Stimulated activated CD8-positive, alpha-beta memory T cell treated with anti-CD3 and anti-CD28 coated beads, Interleukin-4, amount 100 ng/mL, for 48 hours (primary cell): ENCODE measurements at places on chromosomes 16 and 17.

- peak; percentile 78 for DNase-seq
Measured at GRCh38 chr16:28990375-28991040, 5.7 kb downstream of the LAT start.

DNA sequence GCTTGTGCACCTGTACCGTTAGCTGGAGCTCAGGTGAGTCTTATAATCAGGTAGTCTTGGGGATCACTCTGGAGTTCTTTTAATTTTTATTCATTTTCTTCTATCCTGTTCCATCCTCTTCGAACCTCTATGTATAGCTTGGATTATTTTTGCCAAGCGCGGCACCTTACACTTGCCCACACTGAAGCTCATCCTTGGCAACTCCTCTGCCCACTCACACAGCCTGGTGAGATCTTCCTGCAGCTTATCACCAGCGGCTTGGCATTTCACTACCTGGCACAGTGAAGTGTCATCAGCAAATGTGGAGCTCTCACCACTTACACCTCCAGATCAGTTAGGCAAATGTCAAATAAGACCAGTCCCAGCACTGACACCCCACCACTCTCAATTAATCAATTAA is 116.7 kb downstream of the CACNG3 start:
- DNase-seq, result no peak

DNA sequence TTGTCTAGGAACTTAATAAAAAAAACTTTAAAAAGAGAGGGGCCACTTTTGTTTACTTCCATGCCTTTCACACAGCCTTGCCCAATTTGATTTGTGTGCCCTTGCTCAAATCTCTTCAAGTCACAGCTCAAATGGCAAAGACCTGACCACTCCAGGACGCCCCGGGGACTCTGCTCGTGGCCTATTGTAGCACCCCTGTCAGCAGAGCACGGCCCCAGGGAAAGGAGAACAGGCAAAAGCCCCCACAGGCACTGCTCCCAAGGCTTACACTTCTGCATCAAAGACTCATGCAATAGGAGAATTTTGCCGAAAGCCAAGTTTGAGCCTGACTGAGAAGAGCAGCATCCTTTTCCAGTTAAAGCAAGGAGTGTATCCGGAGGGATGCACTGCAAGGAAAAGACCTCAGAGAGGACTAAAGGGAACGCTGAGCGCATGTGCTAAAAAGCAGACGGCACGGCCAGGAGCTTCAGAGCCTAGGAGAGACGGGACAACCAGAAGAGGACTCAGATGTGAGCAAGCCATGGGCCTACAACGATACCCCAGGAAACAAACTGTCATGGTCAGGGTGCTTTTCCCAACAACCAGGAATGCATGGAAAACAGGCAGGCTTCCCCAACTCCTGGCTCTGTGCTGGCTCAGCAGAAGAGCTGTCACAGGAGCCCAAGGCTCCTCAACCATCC is 8.2 kb downstream of the CREBBP start:
- no peak for DNase-seq

- DNase-seq, result no peak
Measured at GRCh38 chr17:67218385-67218950, 26.5 kb downstream of the HELZ start.

DNA sequence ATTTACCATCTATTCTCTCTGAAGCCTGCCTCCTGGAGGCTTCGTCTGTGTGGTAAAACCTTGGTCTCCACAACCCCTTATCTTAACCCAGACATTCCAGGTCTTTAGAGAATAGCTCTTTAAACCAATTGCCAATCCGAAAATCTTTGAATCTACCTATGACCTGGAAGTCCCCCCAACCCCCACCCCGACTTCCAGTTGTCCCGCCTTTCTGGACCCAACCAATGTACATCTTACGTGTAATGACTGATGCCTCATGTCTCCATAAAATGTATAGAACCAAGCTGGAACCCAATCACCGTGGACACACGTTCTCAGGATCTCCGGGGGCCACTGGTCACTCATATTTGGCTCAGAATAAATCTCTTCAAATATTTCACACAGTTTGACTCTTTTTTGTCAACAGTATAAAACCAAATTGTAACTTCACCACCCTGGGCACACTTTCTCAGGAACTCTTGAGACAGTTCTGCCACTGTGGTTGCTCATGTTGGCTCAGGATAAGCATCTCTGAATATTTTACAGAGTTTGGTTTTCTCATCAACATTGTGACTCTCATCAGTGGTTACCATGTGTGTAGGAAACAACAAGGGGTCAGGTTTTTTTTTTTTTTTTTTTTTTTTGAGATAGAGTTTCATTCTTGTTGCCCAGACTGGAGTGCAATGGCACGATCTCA is 18.1 kb upstream of the DNAH17 start:
- no peak for DNase-seq

DNA sequence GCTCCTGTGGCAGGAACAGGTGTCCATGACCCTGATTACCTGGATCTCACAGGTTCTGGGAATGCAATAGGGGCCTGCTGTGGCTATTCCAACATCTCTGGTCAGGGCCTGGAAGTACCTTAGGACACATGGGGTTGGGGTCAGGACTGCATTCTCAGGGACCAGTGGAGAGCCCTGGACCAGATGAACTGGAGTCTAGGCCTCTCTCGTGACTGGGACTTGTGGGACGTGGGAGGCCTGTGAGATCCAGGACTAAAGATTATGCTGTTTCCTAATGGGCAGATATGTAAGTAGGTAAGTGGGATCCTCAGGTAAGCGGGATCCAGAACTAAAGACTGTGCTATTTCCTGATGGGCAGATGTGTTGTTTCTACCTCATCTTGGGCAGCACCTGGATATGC is 16.2 kb upstream of the CD300A start:
- DNase-seq, result no peak

GRCh38 chr17:59616253-59616920 is 3.3 kb upstream of the CLTC start:
- no peak for DNase-seq

GRCh38 chr16:56967733-56968132 is 6.0 kb downstream of the CETP start:
- DNase-seq, result no peak

DNA sequence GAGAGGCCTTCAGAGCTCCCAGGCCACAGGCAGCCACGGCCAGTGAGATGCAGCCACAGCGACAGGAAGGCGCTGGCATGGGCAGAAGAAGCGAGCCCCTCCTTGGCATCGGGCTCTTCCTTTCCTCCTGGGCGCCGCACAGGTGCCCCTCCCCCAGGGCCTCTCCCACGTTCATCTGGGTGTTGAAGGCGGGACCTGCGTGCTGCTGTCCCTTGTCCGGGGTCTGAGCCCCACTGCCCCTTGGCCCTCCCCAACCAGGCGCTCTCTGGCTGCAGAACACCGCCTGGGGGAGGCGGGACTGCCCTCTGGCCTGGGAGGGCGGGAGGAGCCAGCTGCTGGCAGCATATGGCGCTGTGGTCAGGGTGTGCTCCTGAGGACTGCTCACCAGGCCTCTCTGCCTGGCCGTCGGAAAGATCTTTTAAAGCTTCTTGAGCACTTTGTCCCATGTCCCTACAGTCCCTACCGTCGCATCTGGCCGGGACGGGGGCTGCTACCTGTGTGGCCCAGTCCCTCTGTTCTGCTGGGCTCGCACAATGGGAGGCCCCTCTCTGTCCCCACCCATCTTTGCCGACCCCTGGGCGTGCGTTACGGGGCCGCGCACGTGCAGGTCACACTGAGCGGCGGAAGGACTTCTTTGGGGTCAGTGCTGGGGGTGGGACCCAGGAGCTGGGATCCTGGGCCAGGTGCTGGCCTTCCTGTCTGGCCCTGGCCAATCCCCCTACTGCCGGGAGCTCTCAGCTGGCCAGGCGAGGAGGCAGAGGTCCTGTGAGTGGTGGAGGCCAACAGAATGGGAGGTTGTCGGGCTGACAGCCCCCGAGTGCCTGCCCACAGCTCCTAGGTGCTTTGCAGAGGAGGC is 1.7 kb downstream of the SLC25A10 start:
- DNase-seq, result no peak

GRCh38 chr16:58138852-58139251 is 9.7 kb upstream of the CFAP20 start:
- no peak for DNase-seq

GRCh38 chr16:55272744-55273143 is 51.3 kb upstream of the IRX6 start:
- no peak for DNase-seq

DNA sequence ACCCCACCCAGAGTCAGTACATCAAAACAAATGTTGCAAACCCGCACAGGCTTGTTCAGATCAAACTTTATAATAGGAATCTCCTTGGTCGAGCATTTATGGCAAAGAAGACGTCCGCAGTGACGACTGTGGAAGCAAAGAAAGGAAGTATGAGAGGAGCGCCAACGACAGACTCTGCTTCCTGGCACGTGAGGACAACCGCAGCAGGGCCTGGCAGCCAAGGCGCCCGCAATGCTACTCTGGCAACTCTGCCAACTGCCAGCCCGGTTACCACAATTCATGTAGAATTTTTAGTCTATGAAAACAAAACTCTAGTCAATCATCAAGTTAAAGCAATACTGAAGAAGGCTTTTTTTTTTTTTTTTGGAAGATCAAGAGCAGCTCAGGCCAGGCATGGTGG is 24.8 kb downstream of the CYB5D2 start:
- no peak for DNase-seq

DNA sequence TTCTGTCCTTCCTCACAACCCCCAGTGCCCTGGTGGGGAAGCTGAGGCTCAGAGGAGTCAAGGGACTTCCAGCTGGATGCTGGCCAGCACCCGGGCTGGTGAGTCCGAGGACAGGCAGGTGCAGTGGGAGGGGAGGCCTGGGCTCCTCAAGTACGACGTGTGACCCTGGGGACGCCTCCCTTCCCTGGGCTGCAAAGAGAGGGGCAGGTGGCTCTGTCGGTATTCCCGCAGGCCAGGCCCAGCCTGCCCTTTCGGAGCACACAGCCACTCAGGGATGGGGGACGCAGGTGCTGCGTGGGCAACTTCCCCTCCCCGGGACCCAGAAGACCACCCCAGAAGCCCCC is 33.1 kb upstream of the PVALEF start:
- no peak for DNase-seq

- DNase-seq, result peak; percentile 82
Measured at GRCh38 chr16:3173892-3174617, 13.9 kb upstream of the OR1F1 start.

DNA sequence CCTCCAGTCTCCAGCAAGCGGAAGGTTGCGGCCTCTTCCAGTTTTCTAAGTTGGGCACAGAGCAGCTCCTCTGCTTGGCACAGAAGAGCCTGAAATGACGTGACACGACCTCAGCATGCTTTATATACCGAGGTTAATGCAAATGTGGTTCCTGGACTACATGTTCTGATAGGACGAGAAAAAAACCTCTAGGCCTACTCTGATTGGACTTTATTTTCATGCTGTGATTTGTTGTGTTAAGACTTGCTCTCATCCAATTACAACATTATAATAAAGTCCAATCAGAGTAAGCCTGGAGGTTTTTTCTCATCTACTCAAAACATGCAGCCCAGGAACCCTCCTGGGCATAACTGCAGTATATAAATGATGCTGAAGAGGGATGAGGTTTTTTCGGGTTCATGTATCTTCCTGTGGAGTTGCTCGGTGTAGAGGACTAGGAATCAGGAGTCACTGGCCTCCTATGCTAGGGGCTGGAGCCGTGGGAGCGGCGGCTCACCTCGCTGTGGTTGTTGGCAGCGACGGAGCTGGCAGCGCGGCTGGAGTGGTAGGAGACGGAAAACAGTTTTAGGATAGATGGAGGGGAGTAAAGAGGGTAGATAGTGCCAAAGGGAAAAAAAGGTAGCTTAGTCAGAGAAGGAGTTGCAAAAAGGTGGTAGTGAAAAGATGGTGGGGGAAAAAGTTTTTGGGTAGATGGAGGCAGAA is 878.0 kb downstream of the KCNJ18 start:
- no peak for DNase-seq

GRCh38 chr17:59754552-59754951 is 47.1 kb downstream of the VMP1 start:
- no peak for DNase-seq

- DNase-seq, result peak; percentile 59
Measured at GRCh38 chr17:59427425-59427921, 96.0 kb downstream of the YPEL2 start.

DNA sequence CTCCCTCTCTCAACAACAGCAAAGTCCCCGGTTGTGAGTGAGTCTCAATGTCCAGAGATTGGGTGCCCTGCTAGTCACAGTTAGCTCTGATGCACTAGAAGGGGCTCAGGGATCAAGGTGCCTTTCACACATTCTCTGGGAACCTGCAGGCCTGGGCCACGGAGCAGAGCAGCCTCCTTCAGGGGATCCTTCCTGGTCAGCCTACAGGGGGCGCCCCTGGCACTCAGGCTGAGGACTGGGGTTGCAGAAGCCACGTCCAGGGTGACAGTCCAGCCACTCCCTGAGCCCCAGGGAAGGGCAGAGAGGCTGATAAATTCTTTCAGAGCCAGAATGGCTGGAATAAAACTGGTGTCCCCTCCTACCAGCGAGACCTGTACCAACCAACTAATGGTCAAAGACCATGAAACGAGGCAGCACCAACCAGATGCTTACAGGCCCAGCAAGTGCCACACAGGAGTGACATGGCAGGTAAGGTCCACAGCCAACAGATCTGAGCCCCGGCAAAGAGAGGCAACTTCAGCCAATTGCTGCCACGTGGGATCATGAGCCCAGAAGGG is 43.5 kb downstream of the ST3GAL2 start:
- peak; percentile 85 for DNase-seq

- DNase-seq, result no peak
Measured at GRCh38 chr16:67893743-67894399, 817 bp downstream of the PSKH1 start.

- no peak for DNase-seq
Measured at GRCh38 chr16:83158320-83158957, 531.7 kb downstream of the CDH13 start.

DNA sequence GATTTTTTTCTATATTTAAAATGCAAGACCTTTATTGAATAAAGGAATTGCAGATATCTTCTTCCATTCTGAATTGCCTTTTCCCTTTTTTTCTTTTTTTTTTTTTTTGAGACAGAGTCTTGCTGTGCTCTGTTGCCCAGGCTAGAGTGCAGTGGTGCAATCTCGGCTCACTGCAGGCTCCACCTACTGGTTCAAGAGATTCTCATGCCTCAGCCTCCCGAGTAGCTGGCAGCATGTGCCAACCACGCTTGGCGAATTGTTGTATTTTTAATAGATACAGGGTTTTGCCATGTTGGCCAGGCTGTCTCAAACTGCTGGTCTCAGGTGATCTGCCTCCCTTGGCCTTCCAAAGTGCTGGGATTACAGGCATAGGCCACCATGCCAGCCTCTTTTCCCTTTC is 151.5 kb downstream of the CEP112 start:
- DNase-seq, result no peak

- no peak for DNase-seq
Measured at GRCh38 chr16:26263406-26263805, 571.6 kb downstream of the HS3ST4 start.
